Gastrocnemius medialis (tissue), 4 donors: ENCODE measurements at places on chromosomes 7 and 10.

GRCh38 chr7:133919810-133920209 is 207.3 kb upstream of the LRGUK start:
- DNase-seq, result no peak

DNA sequence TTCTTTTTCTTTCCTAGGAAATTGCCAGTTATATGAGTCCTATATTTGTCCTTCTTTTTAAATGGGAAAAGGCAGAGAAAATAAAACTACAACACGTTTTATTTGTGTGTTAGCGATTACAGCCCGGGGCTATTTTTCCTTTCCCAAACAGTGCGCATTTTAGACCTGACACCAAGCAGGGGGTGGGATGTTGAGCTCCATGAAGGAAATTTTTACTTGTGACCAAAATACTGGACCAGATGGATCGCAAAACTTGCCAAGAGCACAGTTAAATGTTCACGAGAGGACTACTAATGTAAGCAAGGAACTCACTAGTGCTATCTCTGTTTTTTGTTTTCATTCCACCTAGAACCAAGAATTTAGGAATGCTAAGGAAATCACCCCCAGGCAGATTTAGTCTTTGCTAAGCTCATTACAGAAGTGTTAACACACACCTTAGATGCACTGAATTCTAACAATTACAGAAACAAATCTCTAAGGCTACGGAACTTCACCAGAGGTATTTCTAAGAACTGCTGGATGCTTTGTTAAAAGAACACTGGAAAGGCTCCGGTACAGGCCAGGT is 114.8 kb downstream of the JAZF1 start:
- no peak for DNase-seq

GRCh38 chr10:2576892-2577291 is 490.5 kb upstream of the PFKP start:
- no peak for DNase-seq

GRCh38 chr10:129719415-129719739 is 244.7 kb downstream of the EBF3 start:
- DNase-seq, result no peak

GRCh38 chr7:80827239-80827633 is 91.6 kb downstream of the SEMA3C start:
- DNase-seq, result no peak

GRCh38 chr10:123043409-123043925 is 34.7 kb downstream of the ACADSB start:
- DNase-seq, result no peak

- no peak for DNase-seq
Measured at GRCh38 chr7:113787106-113787505, 131.7 kb downstream of the PPP1R3A start.

GRCh38 chr10:50211670-50212069 is 39.6 kb downstream of the ASAH2 start:
- DNase-seq, result no peak
